ENCODE measurements at places on chromosomes 5 and 9.

GRCh38 chr5:25707093-25707492 lies 1062.3 kb upstream of the CDH10 start:
- no peak for DNase-seq

DNA sequence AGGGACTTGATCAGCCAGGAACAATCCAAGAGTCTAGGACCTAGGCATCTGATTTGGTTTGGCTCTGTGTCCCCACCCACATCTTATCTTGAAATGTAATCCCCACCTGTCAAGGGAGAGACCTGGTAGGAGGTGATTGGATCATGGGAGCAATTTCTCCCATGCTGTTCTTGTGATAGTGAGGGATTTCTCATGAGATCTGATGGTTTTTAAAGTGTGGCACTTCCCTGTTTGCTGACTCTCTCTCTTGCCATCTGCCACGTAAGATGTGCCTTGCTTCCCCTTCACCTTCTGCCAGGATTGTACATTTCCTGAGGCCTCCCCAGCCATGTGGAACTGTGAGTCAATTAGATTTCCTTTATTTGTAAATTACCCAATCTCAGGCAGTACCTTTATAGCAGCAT lies 201.7 kb upstream of the ACTBL2 start:
- no peak for DNase-seq

DNA sequence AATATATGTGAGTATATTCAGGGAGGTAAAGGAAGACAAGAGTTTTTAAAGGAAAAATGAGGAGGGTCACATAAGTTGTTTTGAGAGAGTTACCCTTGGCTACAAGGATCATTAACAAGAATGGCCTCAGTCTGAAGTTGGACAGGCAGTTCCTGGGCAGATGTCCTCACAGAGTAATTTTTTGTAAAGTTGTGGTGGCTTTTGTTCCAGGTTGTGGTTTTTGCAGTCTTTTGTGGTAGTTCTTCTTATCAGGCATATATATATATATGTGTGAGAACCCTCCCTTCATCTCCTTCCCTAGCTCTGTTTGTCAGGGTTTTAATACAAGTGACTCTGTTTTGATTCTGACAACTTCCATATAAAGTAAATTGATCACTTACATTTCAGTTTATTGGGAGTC lies 60.0 kb downstream of the CSNK1G3 start:
- no peak for DNase-seq

GRCh38 chr5:80668016-80668969 lies 13.5 kb upstream of the DHFR start:
- no peak for DNase-seq

DNA sequence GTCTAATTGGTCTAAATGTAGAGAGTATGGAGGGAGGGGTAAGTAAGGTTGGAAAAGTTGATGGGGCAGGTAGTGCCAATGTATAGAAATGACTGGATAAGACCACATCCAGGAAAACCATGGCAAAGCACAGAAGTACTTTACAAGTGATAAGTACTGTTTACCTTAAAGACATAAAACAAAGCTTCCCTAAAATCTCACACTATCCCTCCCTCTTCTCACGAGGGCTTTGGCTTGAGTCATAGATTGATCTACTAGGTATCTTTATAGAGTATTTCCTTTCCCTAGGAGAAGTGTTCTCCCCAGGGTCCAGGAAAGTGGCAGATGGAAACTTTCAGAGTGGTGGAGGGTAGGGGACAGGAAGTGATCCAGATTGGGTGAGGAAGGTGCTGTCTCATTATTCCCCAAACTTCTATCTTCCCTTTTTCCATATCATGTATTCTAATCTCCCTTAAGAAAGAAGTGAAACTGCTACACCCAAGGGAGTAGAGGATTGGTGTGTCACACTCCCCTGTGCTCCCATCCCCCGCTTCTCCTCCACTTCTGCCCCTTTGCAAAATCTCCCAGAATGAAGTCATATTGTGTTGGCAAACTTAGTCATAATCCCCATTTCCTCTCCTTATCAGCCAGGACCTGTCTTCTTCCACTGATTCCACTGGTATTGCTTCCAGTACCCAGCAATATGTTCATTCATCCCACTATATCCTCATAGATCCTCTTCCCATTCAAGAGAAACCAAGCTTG lies 14.6 kb downstream of the IL33 start:
- peak; percentile 2 for DNase-seq

DNA sequence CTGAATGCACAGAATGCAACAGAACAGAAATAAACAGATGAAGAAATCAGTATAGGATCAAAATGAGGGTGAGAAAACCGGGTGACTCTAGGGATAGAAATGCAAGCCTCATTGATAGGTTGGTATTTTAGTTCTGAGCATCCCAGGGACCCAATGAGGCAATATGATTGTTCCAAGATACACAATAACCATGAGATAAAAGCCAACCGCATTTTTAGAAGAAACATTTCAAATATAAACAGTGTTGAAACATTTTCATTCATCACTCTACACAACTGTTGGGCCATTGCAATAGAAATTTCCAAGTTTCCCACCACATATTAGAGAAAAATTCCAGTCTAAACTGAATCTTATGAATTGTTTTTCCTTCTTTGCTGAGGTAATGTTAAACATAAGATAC lies 452.3 kb upstream of the PTGER4 start:
- DNase-seq: no peak

DNA sequence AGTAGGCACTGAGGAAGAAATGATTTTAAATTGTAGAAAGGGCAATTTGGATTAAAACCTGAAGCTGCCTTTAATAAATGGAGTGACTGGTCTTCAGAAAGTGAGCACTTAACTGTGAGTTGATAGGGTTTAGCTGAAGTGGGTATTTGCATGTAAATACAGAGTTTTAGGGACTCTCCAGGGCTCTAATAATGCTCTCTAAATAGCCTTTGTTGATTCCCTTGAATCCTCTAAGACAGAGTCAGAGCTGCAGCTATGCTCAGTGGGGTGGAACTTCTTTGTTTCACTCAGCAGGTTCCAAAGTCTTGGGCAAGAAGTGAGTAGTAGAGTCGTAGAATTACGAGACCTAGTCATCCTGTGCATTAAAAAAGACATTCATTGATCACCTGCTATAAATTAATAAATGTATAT lies 21.4 kb downstream of the GLRA1 start:
- no peak for DNase-seq
